ENCODE measurements at places on chromosomes 4 and X.

GRCh38 chr4:103591841-103592240 is 127.9 kb downstream of the TACR3 start:
- no peak for DNase-seq

DNA sequence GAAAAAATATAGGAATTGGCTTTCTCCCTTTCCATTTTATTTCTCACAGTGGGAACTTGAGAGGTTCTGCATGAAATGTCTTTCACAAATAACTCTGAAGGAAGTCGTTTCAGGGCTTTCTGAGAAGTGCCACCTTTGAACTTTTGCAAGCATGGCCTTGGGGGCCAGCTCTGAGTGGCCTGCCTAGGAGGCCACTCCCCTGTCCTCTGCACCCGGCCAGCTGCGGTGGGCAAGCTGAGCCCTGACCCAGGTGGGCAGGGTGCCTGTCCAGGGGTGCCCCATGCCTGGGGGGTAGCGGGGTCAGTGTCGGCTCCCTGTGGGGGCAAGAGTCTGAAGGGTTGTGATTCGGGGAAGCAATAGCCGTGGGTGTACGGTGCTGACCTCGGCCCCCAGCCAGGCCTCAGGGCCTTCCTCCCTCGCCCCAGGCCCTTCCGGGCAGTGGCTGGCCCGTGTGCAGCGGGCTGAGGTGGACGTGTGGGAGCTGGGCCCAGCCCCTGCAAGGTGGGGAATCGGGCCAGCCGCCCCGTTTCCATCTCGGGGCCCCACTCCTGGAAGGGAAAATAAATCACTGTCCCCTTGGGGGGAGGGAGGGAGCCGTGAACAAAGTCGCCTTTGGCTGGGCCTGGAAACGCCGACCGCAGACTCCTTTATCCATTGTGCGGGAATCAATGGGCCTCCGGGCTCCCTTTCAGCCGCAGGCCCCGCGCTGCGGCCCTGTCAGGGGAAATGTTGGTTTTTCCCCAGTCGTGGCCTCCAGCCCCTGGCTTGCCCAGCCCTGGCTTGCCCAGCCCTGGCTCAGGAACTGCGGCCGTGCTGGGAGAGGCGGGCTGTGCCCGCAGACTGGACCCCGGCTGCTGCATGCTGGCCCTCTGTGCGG is 3.1 kb downstream of the FGFRL1 start:
- DNase-seq: no peak

DNA sequence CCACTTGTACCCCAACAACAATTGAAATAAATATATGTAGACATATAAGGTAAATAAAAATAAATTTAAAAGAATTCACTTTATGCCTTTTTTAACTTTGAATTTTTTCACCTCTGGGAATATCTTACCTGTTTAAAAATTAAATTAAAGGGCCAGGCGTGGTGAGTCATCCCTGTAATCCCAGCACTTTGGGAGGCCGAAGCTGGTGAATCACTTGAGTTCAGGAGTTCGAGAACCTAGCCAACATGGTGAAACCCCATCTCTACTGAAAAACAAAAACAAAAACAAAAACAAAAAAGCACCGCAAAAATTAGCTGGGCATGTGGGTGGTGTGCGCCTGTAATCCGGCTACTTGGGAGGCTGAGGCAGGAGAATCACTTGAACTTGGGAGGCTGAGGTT is 164.8 kb downstream of the AASDH start:
- DNase-seq: no peak

- DNase-seq: no peak
Measured at GRCh38 chr4:137213372-137214173, 318.7 kb downstream of the PCDH18 start.

DNA sequence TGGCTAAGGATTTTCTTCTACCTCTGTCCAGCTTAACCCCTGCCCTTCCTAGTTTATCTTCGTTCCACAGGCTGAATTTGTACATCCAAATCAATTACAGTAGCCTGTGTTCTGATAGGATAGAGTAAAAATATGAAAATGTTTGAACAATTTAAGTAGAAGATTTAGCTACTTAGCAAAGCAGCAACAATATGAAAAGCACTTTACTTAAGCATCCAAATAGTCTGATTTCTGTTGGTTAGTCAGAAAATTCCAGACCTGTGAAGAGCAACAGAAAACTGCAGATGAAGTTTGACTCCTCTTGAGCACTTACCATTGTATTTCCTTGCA is 2.0 kb downstream of the ARSJ start:
- DNase-seq: no peak
